Neural crest cell (in vitro differentiated cells): ENCODE measurements at places on chromosomes 1 and 21. TPM values are rescaled to one million over a fixed set of nuclear protein-coding genes. Genes with fewer than 3 reads are reported as not detected.
A peak's percentile ranks its signal among the peaks of the same experiment; 100 is the strongest.

Gene SPATA46
- not detected in 2 replicates for total RNA-seq

DNA sequence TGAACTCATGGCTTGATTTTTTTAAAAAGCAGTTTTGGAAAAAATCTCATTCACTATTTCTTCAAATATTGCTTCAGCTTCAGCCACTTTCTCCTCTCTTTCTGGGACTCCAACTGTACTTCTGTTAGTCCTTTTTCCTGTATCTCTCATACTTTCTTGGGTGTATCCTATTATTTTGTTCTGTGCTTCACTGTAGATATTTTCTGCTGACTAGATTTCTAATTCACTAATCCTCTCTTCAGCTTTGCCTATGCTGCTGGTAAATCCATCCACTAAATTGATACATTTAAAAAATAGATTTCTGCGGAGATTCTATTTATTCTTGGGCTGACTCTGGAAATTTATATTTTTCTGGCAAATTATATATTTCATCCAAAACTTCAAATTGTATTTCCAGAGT, 4.9 kb upstream of the KCNE2 start:
- peaks cover 3% of the 10 kb centered on the region for H3K36me3 ChIP-seq
- H3K27me3 ChIP-seq: peaks cover 3% of the 10 kb centered on the region
- DNase-seq: no peak
- H3K4me3 ChIP-seq: no peak overlapping the region
- no peak overlapping the region for H3K27ac ChIP-seq

- H3K4me1 ChIP-seq: no peaks in the 10 kb centered on the region
- no peak overlapping the region for H3K27ac ChIP-seq
- no peaks in the 10 kb centered on the region for H3K36me3 ChIP-seq
- no peak for DNase-seq
- H3K27me3 ChIP-seq: no peaks in the 10 kb centered on the region
Measured at GRCh38 chr1:23444596-23445390, 20.2 kb upstream of the TCEA3 start.

GRCh38 chr1:161267321-161267720, 8.8 kb downstream of the PCP4L1 start:
- H3K27ac ChIP-seq: no peak overlapping the region
- H3K4me3 ChIP-seq: no peak overlapping the region
- DNase-seq: no peak
- peaks cover 4% of the 10 kb centered on the region for H3K4me1 ChIP-seq
- H3K27me3 ChIP-seq: peaks cover 20% of the 10 kb centered on the region

DNA sequence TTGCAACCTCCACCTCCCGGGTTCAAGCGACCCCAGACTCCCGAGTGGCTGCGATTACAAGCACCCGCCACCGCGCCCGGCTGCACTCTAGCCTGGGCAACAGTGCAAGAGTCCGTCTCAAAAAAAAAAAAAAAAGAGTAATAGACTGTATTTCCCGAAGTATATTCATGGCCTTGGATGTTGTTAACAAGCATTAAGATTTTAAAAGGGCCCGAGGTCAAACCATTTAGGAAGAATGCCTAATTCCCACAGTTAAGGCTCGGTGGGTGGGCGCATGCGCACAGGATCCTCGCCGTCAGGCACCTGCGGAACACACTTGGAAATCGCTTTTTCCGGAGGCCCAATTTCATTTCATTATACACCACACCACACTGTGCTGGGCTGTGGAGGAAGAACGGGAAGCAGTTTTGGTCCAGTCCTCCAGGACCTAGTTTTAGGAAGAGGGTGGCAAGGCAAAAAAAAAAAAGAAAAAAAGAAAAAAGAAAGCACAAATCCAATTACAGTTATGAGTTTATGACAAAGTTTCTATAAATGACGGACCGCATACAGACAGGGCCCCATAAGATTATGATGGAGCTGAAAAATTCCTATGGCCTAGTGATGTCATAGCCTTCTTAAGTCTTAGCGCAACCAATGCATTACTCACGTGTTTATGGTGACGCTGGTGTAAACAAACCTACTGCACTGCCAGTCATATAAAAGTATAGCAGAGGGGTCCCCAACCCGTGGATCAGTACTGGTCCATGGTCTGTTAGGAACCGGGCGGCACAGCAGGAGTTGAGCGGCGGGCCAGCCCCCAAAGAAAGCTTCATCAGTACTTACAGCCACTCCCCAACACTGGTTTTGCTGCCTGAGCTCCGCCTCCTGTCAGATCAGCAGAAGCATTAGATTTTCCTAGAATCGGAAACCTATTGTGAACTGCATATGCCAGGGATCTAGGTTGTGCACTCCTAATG, 38.2 kb downstream of the H3-3A start:
- peaks cover 25% of the 10 kb centered on the region for H3K4me1 ChIP-seq
- no peaks in the 10 kb centered on the region for H3K36me3 ChIP-seq
- peak overlapping the region; percentile 94 for H3K27ac ChIP-seq
- DNase-seq: no peak
- H3K27me3 ChIP-seq: peaks cover 35% of the 10 kb centered on the region

- no peak overlapping the region for H3K27ac ChIP-seq
- peaks cover 25% of the 10 kb centered on the region for H3K27me3 ChIP-seq
- no peak for DNase-seq
- peaks cover 55% of the 10 kb centered on the region for H3K4me1 ChIP-seq
Measured at GRCh38 chr21:42515708-42516502, 2.3 kb downstream of the SLC37A1 start.

GRCh38 chr1:200426196-200426595, 16.4 kb upstream of the ZNF281 start:
- no peak overlapping the region for H3K27ac ChIP-seq
- DNase-seq: no peak
- H3K27me3 ChIP-seq: no peaks in the 10 kb centered on the region
- H3K4me1 ChIP-seq: no peaks in the 10 kb centered on the region
- H3K36me3 ChIP-seq: no peaks in the 10 kb centered on the region

Gene C1orf116
- total RNA-seq: 0.30 and 0.37 TPM in 2 replicates

Gene FCRL3
- total RNA-seq: not detected in 2 replicates

- H3K4me3 ChIP-seq: no peak overlapping the region
- no peak overlapping the region for H3K27ac ChIP-seq
- H3K36me3 ChIP-seq: no peaks in the 10 kb centered on the region
- no peak for DNase-seq
Measured at GRCh38 chr1:114026797-114027196, 47.5 kb downstream of the OLFML3 start.

DNA sequence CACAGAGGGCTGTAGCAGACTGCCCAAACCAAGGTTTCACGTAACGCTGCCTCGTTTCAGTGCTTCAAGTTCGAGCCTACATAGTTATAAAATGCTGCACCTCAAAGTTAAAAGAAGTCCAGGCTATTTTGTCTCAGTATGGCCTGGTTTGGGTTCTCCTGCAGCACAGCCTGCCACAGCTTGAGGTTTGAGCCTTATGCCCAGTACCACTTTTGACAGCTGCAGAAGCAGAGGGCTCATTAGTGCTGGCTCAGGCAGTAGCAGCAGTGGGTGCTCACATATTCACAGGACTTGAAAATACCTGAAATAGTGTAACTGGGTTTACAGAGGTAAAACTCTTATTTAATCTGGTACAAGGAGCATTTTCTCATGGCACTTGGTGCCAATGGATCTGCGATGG, 15.3 kb downstream of the SPATA46 start:
- H3K27ac ChIP-seq: no peak overlapping the region
- peaks cover 14% of the 10 kb centered on the region for H3K4me1 ChIP-seq
- H3K4me3 ChIP-seq: no peak overlapping the region
- no peaks in the 10 kb centered on the region for H3K36me3 ChIP-seq
- no peak for DNase-seq

DNA sequence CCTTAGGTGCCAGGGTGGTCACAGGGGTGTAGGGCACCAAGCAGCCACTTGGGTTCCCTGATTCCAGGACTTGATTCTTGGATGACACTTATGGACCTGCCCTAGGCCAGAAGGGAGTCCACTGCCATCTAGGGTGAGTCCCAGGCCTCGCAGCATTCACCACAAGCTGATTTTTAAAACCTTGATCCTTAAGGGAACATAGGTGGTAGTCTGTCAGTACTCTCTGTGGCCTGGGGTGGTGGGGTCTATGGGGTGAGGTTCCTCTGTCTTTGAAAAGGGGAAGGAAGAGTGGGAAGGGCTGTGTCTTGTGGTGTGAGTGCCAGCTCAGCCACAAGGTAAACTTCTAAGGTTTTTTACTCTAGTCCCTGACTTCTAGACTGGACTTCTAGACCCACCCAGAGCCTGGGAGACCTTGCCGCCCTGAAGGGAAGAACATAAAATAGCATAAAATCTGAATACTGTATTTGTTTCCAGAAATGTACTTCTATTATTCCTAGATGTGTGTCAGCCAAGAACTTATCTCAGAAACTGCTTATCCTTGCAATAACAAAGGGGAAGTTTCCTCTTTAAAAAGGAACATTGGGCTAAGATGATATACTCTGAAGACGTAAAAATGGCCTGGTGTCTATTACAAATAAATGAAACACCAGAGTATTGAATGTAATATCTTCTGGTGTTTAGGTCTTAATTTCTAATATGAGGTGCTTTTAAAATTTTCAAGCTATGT, 757.3 kb downstream of the LTN1 start:
- H3K36me3 ChIP-seq: no peaks in the 10 kb centered on the region
- no peaks in the 10 kb centered on the region for H3K27me3 ChIP-seq
- no peak overlapping the region for H3K4me3 ChIP-seq
- H3K4me1 ChIP-seq: no peaks in the 10 kb centered on the region

DNA sequence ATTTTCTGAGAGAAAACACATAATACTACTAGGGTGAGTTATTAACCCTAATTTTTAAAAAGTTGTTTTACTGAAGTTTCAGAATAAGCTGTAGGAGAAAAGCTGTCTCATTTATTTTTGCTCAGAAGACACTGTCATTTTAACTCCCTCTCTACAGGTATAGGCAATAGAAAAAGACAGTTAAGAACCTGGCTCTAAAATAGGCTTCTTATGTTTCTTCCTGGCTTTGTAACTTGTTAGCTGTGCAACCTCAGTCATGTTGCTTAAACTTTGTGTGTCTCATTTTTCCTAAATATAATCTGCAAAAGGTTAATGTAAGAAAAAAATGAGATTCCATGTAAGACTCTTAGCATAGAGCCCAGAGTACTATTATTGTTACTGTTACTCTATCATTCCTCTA, 64.4 kb downstream of the TTLL7 start:
- H3K4me3 ChIP-seq: no peak overlapping the region
- H3K4me1 ChIP-seq: no peaks in the 10 kb centered on the region
- H3K27me3 ChIP-seq: no peaks in the 10 kb centered on the region
- no peak for DNase-seq
- no peak overlapping the region for H3K27ac ChIP-seq
- no peaks in the 10 kb centered on the region for H3K36me3 ChIP-seq

DNA sequence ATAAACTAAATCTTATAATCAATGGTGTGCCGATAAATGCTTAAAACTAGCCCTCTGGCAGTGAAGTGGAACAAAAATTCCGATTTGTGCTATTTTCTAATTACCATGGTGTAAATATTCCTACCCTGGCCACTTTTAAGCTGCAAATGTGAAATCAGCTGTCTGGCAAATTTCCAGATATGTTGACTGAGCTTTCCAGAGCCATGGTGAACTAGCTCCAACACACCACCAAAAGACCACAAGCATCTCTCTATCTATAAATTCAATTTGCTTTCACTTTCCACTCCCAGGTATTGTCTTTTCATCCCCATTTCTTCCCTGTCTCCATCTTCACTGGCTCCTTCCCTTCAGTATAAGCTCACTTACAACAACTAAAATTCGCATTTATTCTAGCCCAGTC, 152.3 kb upstream of the RGS18 start:
- no peak overlapping the region for H3K27ac ChIP-seq
- H3K4me3 ChIP-seq: no peak overlapping the region
- H3K36me3 ChIP-seq: no peaks in the 10 kb centered on the region
- no peak for DNase-seq
- H3K27me3 ChIP-seq: peaks cover 3% of the 10 kb centered on the region

- H3K4me1 ChIP-seq: peaks cover 39% of the 10 kb centered on the region
- no peaks in the 10 kb centered on the region for H3K27me3 ChIP-seq
- peak; percentile 24 for DNase-seq
Measured at GRCh38 chr1:46248122-46248920, 758 bp downstream of the RAD54L start.

Gene RPTN
- not detected in 2 replicates for total RNA-seq

- peaks cover 44% of the 10 kb centered on the region for H3K4me1 ChIP-seq
- no peaks in the 10 kb centered on the region for H3K27me3 ChIP-seq
- DNase-seq: peak; percentile 40
Measured at GRCh38 chr1:84298328-84298683, 3.2 kb upstream of the SAMD13 start.

GRCh38 chr1:19458815-19459417, 26.4 kb downstream of the CAPZB start:
- peaks cover 61% of the 10 kb centered on the region for H3K4me1 ChIP-seq
- no peak for DNase-seq
- no peak overlapping the region for H3K27ac ChIP-seq
- no peaks in the 10 kb centered on the region for H3K36me3 ChIP-seq
- H3K4me3 ChIP-seq: no peak overlapping the region

Gene GJA4
- 20.2 and 22.3 TPM in 2 replicates for total RNA-seq

DNA sequence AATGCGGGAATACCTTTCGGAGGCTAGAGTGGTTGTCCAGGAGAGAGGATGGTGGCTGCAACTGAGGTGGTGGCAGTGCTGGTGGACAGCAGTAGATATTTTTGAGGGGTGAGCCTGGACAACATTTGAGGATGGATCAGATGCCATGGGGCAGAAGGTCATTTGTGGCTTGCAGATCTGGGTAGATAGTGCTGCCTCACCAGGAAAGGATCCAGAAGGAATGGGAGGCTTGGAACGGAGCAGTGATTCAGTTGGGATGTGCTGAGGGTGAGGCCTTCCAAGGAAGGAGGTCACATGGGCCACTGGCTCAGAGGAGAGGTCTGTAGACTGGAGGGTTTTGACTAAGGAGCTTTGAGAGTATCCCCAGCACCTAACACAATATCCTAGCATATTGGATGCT, 110.8 kb upstream of the KAZN start:
- H3K27ac ChIP-seq: no peak overlapping the region
- H3K4me3 ChIP-seq: no peak overlapping the region
- H3K4me1 ChIP-seq: peaks cover 17% of the 10 kb centered on the region
- no peaks in the 10 kb centered on the region for H3K36me3 ChIP-seq
- no peaks in the 10 kb centered on the region for H3K27me3 ChIP-seq
- no peak for DNase-seq

- H3K4me1 ChIP-seq: no peaks in the 10 kb centered on the region
- no peak overlapping the region for H3K4me3 ChIP-seq
- H3K27ac ChIP-seq: no peak overlapping the region
Measured at GRCh38 chr1:190179817-190180216, 297.8 kb downstream of the BRINP3 start.

DNA sequence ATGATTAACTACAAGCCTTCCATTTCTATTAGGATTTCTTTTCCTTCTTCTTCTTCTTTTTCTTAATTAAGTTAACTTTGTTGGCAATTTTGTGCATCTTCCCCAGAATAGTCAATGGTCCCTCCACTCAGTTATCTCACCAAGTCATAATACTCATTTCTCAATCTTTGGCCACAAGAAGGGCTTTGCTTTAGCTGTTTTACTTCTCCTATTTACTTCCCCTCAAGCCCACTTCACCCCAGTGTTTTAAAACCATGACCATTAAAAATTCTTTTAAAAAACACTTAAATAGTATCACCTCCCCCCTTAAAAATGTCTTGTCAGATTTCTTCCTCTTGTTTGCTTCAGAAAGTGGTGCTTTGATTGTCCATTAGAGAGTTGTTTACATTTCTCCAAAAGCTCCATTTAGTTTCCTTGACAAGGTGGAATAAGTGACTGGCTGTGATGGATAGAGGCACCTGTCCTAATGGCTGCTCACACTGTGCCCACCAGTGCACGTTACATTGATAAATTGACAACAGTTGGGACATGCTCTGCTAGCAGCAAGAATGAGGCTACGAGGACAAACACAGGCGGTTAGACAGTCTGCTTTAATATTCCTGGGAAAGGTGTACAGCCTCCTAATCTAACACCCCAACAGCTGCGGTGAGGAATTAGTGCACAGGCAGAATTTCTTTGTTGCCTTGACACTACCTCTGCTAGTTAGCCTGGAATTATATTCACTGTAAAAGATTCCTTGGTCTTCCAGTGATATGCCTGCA, 354.7 kb downstream of the LMO4 start:
- H3K4me1 ChIP-seq: peaks cover 44% of the 10 kb centered on the region
- H3K4me3 ChIP-seq: no peak overlapping the region
- H3K36me3 ChIP-seq: no peaks in the 10 kb centered on the region
- H3K27ac ChIP-seq: no peak overlapping the region
- H3K27me3 ChIP-seq: no peaks in the 10 kb centered on the region
- DNase-seq: no peak
